ENCODE measurements at places on chromosomes 2 and 18.
A peak's percentile ranks its signal among the peaks of the same experiment; 100 is the strongest.

DNA sequence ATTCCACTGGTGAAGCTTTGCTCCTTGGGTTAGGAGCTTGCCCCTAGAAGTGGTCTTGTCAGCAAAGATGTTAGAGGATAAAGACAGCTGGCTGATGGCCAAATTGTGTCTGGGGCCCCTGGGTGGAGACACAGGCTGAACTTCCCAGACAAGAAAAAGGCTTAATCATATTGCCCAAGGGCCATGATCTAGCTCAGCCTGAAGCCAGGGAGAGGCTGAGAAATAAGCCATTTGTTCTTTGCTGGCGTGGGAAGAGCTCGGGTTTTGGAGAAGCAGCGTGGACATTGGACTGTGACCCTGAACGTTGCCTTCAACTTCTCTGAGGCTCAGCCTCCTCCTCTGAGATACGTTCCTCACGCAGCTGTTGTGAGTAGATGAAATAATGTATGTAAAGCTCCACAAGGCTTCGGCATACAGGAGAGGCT is 153.0 kb downstream of the ZFP36L2 start:
- DNase-seq, result no peak

GRCh38 chr2:236988690-236989624 is 96.7 kb upstream of the COPS8 start:
- DNase-seq, result peak; percentile 29

DNA sequence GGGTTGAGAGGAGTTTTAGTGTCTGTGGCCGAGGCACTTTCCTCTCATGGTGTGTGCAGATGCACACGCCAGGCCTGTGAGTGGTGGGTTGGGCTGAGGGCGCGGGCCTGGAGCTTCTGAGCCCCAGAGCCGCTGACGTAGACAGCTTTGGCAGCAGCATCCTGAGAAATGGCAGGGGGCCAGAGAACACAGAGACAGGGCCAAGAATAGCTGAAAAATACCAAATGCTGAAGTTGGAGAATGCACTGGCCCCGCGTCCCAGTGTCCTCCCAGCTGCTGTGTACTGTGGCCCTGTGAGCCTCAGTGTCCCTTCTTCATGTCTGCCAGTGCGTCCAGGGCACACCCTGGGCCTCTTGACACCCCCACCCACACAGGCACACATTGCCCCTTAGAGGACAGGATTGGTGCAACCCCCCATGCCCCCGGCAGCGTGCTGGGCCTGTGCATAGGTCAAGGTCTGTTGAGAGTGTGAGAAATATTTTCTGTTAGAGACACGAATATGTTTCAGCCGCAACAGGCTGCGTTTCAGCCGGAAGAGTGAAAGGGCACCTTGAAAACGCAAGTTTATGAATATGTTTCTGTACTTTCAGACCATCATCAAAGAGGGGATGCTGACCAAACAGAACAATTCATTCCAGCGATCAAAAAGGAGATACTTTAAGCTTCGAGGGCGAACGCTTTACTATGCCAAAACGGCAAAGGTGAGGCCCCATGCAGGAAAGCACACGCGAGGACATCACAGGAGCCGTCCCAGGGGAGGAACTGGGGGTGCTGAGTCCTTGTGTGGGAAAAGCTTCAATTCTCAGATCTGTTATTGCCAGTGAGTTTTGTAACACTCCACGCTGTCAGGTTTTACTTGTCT is 33.6 kb downstream of the DGKD start:
- peak; percentile 85 for DNase-seq

DNA sequence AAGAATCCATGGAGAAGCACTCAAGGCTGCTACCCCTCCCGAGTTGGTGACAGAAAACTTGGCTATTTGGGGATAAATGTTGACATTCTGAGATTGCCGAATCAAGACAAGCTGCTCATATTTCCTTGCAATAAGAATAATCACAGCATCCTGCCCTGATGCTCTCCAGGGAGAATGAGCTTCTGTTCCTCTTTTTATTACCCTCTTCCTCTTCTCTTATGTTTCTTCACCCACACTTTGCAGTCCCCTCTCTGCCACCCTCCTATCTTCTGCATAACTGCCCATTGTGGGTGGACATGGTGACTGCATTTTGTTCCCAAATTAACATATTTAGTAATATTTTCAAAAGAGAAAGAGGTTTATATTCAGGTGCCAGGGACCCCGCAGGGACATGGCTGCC is 11.9 kb upstream of the MSGN1 start:
- DNase-seq, result no peak

- DNase-seq, result no peak
These were observed 33.6 kb upstream of the SERPINE2 start for GRCh38 chr2:224072541-224073188.

GRCh38 chr2:181459621-181460021 is 2.4 kb downstream of the ITGA4 start:
- DNase-seq, result no peak

Measured in HepG2 (cell line).